Nephron progenitor cell (in vitro differentiated cells): ENCODE measurements at places on chromosomes 5 and 9.

DNA sequence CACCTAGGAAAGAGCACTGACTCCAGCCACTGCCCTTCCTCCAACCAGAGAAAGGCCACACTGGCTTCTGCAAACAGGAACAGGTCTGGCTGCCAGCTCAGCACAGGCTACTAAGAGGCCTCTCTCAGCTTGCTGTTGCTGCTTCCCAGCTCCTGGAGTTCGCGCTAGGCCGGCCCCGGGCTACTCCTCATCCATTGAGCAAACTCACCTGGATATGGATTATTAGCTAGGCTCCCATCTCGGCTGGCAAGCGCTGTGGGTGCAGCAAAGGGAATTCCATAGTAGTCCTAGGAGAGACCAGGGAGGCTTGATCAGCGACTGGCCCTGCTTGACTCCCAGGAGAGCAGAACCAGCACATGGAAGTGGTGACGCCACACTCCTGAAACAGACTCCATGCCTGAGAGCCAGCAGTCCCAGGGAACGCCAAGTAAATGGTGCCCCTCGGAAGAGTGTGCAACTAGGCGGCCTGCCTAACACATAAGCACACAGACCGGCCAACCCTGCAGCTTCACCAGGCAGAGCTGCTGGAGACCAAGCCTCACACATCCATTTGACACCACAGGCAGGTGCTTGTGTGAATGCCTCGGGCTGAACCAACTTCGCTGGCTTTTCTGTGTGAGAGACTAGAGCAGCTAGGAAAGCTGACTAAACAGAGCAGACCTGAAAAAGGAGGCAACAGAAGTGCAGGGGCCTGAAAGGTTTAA is 107.2 kb downstream of the UBE2R2 start:
- DNase-seq = no peak

DNA sequence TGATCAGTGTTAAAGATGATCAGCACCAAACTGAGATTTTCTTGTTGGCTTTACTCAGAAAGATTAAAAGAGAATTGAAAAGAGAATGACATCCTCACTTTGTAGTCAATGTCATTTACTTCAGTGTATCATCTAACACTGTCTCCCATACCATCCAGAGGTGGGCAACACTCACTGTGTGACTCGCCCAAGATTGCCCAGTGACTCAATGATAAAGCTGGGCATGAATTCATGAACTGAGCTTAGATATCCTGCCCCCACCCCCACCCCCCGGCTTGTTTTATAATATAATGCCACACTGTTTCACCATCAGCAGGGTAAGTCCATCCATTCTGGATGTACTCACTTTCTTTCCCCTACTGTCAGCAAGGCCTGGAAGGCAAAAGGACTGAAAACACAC is 242.2 kb downstream of the FAM114A2 start:
- DNase-seq = no peak

DNA sequence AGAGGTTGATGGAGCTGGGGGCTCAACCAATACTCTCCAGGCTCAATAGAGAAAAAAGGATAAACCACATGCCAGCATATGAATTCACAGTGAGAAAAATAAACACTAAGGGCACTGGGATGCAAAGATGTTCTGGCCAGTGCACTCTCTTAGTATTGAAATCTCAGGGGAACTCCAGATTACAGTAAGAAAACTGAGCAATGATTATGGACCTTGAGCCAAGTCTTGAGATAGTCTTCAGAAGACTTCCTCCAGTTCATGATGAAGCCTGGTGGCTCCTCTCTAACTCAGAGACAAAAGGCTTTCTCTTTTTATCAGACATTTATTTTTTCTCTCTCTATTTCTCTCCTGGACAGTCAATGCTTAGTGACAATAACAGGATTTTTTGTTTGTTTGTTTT is 139.8 kb upstream of the SPEF2 start:
- no peak for DNase-seq

GRCh38 chr5:42090162-42090561 is 165.1 kb downstream of the FBXO4 start:
- DNase-seq = no peak

GRCh38 chr5:73952872-73953271 is 326.9 kb downstream of the ARHGEF28 start:
- DNase-seq = no peak

DNA sequence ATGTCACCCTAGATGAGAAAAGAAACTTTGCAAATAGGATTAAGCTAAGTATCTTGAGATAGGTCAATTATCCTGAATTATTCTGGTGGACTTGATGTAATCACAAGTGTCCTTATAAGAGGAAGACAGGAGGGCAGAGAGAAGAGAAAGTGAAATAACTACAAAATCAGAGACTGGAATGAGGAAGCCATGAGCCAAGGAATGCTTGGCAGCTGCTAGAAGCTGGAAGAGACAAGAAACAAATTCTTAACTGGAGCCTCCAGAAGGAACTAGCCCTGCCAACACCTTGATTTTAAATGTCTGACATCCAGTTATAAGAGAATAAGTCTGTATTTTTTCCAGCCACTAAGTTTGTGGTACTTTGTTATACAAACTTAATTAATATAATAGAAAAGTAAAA is 480.0 kb downstream of the NR2F1-AS1 start:
- no peak for DNase-seq

- DNase-seq = no peak
These were observed 91.9 kb downstream of the MED10 start for GRCh38 chr5:6286404-6286803.

DNA sequence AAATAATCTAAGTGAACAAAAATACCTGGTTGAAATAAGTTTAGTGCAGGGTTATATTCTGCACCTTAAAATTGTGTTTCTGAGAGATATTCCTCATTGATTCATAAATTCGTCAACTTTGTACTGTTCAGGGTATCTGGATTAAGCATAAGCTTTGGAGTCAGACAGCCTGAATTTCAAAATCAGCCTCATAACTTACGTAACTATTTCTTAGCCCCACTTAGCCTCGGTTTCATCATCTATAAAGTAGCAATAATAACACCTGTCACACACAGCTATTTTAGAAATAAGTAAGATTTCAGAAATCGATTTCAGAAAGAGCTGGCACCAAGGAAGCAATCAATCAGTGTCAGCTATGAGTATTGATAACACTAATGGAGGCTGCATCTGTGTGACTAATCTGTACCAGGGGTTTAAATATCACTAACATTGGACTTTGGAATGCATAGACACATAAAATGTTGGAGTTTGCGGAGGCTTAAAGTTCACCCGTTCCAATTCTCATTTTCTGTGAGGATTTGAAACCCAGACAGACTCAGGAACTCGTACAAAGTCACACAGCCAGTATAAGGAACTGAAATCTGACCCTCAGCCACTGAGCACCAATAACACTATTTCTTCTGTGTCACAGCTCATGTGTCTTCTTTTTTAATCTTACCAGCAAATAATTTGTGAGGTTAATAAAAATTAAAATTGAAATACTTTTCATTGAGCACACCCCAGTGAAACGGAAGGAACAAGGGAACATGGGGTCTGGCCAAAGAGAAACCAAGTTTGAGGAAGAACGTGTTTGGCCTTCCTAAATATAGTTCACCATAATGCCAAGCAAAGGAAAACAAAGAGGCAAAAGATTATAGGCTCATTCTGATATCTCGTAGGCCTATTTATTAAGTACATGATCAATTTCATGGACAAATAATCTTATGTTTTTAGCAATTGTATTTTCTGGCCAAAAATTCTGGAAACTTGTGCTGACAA is 194.4 kb upstream of the PTGER4 start:
- no peak for DNase-seq

DNA sequence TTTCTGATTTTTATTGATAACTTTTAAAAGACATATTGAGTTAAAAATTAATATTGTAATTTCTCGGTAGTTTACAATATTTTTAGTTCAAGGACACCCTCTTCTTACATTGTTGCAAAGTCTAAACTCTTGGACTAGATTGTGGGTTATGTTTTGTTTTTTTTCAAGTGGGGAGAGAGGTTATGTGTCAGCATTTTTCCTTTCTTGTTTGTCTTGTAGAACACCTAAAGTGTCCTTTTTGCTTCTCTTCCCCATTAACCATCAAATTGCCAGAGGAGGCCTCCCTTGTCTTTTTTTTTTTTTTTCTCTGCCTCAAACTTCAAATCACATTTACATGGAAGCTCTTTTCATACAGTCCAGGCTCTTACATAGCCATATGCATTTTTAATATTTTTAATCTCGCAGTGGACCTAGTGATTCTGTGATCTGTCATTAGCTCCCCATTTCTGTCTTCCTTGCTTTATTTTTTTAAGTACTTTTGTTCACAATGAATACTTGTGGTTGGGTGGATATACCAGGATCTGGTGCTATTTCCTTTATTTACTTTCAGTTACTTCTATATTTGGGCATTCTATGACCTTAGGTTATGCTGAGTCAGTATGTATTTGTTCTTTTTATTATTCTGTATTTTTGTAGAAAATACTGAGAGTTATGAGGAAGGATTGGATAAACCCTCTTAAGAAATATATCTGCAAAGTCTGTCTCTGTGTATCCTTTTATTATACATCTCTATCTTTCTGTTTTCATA is 2280.6 kb upstream of the ACO1 start:
- no peak for DNase-seq

DNA sequence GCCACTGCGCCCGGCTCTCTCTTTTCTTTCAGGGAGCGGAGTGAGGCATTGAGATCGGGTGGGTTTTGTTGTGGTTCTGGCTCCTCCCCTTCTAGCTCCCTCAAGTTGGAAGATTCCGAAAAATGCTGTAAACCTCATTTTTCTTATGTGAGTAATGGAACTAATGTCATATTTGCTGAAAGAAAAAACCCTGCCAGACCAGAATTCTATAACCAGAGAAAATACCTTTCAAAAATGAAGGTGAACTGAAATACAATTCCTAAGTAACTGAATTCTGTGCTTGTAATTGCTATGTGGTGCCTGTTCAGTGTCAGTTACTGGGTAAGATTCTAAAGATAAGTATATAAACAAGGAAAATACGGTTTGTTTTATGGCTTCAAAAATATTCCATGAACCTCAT is 30.9 kb upstream of the CDK20 start:
- no peak for DNase-seq

DNA sequence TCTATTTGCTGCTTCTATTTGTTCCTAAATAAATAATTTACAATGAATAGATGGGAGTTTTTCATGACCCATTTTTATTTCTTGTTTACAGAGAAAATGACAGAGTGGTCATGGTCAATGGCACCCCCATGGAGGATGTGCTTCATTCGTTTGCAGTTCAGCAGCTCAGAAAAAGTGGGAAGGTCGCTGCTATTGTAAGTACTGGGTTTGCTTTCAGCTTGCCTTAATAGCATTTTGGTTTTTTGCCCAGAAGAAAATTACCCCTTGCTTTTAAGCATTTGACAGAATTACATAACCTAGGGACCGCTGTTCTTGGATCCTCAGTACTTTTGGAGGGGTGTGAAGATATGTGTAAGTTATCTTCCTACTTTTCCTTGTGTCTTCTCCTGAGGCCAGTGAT is 44.1 kb downstream of the TJP2 start:
- no peak for DNase-seq

- no peak for DNase-seq
These were observed 38.9 kb upstream of the N4BP3 start for GRCh38 chr5:178074266-178074952.

DNA sequence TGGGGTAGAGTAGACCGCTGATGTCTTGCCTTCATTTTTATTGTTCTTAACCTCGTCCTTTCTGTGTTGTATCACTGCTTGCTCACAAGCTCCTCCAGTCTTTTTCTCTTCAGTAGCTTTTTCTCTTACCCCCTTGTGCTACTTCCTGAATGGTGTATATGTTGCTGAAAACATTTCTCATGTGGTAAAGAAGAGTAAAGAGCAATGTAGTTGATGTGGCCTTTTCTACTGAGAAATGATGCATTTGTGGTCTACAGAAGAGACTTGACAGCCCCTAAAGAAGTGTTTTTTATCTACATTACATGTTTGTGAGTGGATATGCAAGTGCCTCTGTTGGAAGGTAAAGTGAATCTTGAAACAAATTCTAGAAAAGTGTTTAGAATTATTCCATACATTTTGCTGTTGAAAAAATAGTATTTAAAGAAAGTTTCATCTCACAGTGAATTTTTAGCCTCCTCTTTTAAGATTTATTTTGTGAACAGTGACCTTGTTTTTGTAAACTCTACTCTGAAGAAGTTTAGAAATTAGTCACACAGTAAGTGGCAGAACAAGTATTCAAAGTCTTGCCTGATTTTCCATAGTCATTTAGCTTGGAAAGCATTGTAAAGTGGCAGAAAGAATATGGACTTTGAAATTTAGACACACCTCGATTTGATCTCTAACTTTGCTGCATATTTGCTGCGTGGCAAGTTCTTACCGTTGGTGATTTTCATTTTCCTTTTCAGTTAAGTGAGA is 17.4 kb downstream of the CDC42SE2 start:
- no peak for DNase-seq

DNA sequence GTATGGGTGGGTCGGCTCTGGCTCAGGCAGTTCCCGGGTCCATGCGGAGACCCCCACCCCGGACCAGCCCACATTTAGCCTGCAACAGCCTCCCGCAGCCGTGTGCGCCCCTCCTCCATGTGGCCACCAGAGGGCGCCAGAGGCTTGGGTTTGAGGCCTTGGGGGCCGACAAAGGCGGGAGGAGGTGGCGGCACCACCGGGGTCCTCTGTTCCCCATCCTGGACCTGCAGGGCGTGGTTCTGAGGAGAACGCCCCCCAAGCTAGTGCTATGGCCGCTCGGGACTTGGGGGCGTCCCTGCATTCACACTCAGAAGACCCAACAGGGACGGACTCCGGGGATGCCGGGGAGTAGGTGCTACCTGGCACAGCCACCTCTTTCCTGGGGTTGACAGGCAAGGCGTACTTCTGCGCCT is 16.5 kb downstream of the ASS1 start:
- DNase-seq = peak; percentile 91

DNA sequence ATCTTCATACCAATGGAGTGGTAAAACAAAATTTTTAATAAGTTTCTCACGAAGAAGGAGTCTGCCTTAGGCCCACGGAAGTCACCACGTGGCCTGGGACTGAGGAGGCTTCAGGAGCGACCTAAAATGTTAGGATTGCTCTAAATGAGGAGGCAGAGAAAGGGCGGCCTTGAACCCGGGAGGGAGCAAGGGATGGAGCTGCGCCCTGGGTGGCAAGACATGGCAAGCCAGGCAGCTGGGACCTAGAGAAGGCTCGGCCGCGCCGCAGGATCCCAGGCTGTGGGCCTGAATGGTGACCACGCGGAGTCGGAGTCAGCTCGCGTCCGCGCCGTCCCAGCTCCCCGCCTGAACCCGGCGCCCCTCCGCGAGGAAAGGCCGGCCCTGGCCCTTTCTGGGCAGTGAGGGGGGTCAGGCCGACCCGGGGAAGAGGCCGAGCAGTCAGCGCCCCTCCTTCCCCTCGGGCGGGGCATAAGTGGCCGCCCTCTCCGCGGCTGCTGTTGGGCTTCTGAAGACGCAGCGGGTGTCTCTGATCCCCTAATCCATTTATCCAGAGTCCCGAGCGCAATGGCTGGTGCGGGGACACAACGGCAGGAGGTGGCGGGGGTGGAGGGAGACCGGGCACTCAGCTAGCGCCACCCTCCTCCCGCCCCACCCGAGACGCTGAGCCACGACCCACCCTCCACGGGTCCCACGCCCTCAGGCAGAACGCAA is 10.6 kb downstream of the IRX1 start:
- DNase-seq = peak; percentile 34

- no peak for DNase-seq
These were observed 338.2 kb downstream of the BNC2 start for GRCh38 chr9:16532272-16532671.
